ENCODE measurements at places on chromosomes 2 and 18.

- DNase-seq, result no peak
These were observed 200.7 kb downstream of the DIS3L2 start for GRCh38 chr2:232162187-232162586.

DNA sequence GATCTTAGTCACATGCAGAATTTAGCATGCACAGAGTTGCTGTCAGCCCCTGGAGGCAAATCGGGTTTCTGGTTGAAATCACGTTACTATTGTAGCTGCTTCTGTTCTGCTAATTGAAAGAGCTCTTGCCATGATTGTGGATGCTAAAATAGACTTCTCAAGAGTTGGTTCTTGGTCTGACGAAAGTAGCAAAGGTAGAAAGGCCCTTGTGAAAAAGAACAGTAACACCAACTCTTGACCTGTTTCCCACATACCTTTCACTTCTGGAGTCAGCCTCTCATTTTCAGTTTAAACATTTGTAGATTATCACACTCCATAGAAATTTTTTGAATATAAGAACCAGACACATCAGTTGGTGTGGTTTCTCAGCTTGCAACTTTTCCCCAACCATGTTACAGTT lies 110.0 kb upstream of the EPB41L3 start:
- no peak for DNase-seq

DNA sequence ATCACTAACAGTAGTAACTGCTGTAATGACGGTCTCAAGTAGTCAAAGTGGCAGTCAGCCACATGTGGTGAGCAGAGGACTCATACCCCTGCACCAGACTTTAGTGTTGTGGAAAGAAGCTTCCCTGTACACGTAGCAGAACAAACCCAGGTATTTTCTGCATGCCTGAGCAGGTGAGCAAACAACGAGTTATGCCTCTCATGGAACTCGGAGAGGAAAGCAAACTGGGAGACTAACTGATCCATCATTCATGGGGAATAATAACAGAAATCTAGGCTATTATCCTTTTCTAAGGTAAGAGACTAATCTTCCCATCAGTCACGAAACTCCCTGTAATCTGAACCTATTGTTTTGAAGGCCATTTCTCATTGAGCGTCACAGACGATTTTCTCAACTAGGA lies 1495.2 kb upstream of the NXPH2 start:
- no peak for DNase-seq

DNA sequence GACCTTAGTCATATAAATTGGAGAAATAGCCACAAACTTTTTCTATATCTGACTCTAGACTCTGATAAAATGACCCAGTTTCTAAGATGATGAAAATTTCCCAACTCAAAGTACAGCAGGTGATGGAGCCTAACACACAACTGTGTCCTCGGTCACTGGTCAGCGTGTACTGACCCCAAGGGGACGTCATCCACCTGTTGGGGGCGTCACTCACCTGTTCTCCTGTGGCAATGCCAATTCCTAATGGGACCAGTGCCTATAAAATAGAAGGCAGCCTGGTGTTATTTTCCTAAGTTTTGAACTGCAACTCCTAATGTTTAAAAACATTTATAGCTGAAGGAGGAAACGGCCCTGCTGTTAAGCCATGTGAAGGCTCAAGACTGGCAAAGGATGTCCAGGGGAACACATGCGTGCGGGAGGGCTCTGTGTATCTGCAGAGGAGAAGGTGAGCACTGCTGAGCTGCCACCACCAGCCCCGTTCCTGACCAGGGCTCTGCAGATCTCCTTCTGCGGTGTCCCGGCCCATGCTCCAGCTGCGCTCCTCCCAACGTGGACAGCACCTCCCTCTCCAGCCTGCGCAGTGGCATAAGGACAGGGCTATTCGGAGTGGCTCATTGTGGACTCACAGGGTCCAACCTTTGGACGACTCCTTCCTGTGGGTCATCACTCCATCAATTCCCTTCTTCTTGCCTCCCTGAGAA lies 21.2 kb downstream of the TYMS start:
- no peak for DNase-seq

GRCh38 chr2:42137125-42137841 lies 31.9 kb upstream of the EML4 start:
- DNase-seq, result no peak

GRCh38 chr18:48026216-48026615 lies 95.8 kb upstream of the SMAD2 start:
- no peak for DNase-seq

DNA sequence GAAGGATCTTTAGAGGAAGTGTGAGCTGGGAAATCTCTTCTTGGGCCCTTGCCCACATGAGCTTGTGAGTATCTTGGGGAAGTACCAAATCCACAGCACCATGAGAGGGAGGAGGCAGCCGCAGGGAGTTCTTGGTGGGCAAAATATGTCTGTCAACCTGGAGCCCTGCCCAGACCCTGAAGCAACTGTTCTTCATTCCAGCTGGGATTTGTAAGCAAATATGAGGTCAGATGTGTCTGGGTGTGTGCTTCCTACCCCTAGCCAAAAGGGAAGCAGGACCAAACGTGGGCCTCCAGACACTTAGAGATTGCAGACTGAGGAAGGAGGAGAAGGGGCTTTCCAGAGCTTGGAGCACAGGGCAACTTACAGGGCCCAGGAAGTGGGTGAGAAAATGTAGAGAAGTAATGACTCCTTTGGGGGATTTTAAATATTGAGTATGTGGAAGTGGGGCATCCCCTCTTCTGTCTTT lies 41.9 kb downstream of the TMEM247 start:
- DNase-seq, result peak; percentile 12

DNA sequence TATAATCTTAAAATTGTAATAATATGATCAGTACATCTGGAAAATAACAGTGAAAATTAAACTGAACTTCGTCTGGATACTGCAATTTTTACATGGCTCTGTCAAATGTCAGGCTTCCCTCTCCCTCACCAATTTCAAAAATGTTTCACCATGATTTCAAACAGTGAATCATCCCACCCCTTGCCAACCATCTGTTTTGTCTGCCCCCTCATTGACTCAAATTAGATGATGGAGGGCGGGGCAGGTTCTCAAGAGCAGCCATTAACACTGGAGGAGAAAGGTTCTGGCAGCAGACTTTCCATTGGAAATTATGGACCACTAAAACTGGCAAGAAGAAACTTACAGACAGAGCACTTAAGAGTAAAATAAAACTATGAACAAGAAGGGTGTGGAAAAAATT lies 1195.7 kb upstream of the ZEB2 start:
- DNase-seq, result no peak

GRCh38 chr18:63264871-63265270 lies 54.7 kb downstream of the BCL2 start:
- no peak for DNase-seq

- no peak for DNase-seq
These were observed 82.4 kb downstream of the DTNB start for GRCh38 chr2:25590921-25591505.

DNA sequence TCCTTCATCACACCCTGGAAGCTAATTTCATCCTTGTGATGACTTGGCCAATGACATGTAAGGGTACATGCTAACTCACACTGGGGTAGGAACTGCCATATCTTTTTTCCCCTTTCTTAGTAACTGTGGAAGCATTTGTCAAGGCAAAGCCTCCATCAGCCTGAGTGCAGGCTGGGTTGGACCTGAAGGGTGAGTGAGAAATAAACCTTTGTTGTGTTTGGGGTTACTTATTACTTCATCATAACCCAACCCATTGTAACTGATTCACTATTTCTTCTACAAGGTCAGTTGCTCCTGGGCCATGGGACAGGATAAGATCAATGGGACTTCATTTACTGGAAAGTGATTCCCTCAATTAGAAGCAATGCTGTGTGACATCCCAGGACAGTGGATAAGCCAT lies 108.4 kb downstream of the COL6A3 start:
- no peak for DNase-seq

DNA sequence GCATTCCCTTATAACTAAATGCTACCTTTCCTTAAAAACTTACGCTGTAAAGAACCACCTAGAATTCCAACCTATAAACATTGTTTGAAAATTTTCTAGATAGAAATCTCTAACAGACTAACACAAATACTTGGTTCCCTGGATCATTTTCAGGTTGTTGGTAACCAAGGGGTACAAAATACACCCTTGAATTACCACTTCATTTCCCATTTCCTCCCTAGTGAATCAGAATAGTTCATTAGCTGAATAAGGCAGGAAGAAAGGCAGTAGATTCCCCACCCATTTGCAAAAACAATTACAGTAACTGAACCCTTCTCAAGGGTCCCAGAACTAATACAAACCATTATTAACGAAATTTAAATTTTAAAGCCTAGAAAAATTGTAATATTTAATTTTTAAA lies 5.5 kb downstream of the MEX3C start:
- DNase-seq, result no peak

- DNase-seq, result no peak
These were observed 54.5 kb downstream of the ACVR1 start for GRCh38 chr2:157821519-157822131.

DNA sequence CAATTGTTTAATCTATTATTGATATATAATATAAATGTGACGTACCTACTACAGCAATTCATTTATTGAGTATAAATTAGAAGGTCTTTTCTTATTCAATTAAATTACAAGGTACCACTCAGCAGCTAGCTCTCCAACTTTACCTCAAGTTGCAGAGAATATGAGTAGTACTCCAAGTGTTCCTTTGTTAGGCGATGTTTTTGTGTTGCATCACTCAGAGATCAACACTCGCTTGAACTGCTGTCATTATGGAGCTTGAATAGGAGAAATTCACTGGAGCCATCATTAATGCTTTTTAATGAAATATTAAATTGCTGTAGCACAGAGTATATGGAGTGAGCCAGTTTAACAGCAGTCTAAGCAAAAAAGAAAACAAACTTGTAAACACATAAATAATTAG lies 320.0 kb downstream of the FSIP2 start:
- DNase-seq, result no peak

DNA sequence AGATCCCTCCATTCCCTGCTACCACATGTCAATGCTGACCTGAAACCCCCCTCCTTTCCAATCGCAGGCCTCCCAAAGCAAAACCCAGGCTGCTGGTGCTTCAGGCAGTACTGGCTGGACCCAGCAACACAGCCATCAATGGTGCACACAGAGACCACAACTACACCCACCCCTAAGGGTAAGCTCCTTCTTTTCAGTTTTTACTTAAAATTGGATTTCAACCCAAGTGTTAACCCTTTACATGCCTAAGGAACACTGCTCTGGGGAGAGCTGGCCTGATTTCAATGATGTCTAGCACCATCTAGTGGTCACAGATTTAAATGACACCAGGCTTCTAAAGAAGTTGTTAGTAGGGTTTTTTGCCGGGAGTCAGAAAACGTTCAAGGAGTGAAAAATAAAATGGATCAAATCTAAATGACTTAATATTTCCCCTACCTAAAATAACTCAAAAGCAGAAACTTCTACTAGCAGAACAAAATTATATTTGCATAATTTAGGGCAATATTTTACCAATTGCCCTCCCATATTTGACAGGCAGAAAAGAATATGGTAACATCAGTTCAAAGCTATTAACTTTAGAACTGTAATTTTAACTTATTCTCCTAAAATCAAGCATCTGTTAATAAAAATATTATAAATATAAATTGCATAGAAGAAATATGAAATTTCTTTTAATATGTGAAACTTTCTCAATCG lies 24.6 kb downstream of the FECH start:
- DNase-seq, result peak; percentile 61

DNA sequence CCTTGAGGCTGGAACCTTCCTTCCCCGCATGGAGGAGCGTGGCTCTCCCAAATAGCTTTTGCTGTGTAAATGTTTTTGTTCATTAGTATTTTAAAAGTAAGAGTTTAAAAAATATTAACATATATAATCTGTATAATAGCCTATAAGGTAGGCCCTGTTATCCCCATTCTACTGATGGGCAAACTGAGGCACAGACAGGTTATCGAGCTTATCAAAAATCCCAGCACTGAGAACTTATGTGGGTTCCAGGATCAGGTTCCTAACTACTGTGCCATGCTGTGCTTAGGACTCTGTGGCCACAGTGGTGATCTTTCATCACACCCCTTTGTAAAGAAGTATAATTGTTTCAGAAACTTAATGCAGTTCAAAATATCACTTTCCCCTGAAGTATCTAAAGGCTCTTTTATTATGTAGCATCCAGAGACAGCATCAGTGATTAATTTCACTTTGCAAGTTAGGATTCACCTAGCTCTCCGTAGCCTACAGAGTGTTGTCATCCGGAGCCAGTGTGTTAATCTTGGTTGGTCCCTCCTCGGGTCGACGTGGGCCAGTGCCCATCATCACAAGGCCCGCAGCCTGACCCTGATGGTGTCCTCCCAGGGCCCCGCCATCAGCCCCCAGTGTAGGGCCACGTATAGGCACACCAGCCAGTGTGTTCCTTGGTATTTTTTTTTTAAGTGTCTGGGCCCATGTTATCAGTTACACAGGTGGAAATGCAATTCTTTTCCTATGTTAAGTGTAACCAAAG lies 28.7 kb downstream of the CABLES1 start:
- DNase-seq, result no peak

DNA sequence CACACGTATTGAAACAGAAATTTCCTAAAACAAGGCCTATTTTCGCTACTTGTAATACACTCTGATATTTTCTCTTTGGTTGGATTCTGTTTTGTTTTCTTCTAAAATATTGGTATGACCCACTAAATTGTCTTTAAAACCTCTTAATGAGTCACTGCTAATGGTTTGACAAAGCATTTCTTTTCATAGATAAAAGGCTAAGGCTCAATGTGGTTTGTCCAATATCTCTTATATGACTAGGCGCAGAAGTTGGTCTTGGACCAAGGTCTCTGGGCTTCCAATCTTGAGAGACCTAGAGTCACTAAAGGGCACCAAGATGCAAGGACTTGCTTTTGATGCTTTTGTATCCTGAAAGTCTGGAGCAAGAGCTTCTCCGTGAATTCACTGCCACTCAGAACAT lies 498.2 kb upstream of the TCF4 start:
- DNase-seq, result no peak

DNA sequence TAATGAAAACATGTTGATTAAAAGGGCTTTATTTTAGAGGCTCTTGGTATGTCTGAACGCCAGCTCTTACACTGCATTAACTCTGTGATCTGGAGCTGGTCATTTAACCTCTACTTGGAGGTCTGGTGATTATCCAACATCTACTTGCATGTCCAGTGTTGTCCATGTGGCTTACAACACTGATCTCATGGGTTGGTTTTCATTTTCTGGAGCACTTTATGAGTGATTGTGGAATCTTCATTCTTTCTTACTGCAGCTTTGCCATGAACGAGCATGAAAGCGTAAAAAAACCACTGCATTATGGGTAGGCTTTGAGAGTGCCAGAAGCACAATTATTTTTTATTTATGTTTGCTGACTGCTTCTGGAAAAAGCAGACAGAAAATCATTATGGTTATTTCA lies 4.8 kb downstream of the CCDC195 start:
- DNase-seq, result no peak

GRCh38 chr2:194674043-194674442 lies 983.0 kb upstream of the SLC39A10 start:
- DNase-seq, result no peak

- DNase-seq, result no peak
These were observed 231.3 kb downstream of the HDAC4 start for GRCh38 chr2:239169311-239170048.

GRCh38 chr2:14677039-14677438 lies 44.5 kb downstream of the LRATD1 start:
- DNase-seq, result no peak

All from CD4-positive, alpha-beta T cell treated with Interleukin-17A for 1 hour (primary cell).